ENCODE measurements at places on chromosomes 5 and 9. TPM values are rescaled to one million over a fixed set of nuclear protein-coding genes. Genes with fewer than 3 reads are reported as not detected.

GRCh38 chr9:16445141-16445920 is 425.1 kb downstream of the BNC2 start:
- H3K4me3 ChIP-seq: no peak overlapping the region
- DNase-seq: no peak
- no peaks in the 10 kb centered on the region for H3K4me1 ChIP-seq
- peaks cover 2% of the 10 kb centered on the region for H3K27me3 ChIP-seq

DNA sequence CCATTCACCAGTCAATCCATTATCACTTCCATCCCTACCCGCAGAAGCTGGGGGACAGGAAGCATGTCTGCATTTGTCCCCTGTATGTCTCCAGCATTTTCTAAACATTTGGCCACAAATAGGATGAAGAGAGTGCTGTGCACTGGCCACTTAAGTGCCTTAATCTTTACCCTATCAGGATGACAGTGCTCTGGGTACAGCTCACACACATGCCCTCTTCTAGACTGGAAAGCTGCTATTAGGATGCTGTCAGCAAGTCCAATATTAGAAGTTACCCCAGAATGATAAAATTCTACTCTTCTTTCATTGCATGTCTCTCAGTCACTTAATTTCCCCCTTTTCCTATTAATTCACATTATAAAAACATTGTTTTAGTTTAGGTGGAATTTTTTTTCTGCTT is 168.4 kb downstream of the RASEF start:
- H3K4me3 ChIP-seq: no peak overlapping the region
- H3K36me3 ChIP-seq: no peaks in the 10 kb centered on the region
- no peak overlapping the region for H3K27ac ChIP-seq
- no peak for DNase-seq
- no peaks in the 10 kb centered on the region for H3K4me1 ChIP-seq

- H3K27ac ChIP-seq: no peak overlapping the region
Measured at GRCh38 chr5:134997015-134997414, 29.3 kb downstream of the CATSPER3 start.

GRCh38 chr5:165630261-165630778 is 2124.9 kb downstream of the MAT2B start:
- no peak overlapping the region for H3K27ac ChIP-seq
- peaks cover 8% of the 10 kb centered on the region for H3K4me1 ChIP-seq
- H3K36me3 ChIP-seq: no peaks in the 10 kb centered on the region
- H3K27me3 ChIP-seq: no peaks in the 10 kb centered on the region
- no peak overlapping the region for H3K4me3 ChIP-seq

- H3K4me1 ChIP-seq: peaks cover 23% of the 10 kb centered on the region
- peaks cover 5% of the 10 kb centered on the region for H3K27me3 ChIP-seq
- no peak overlapping the region for H3K4me3 ChIP-seq
- no peak for DNase-seq
- H3K36me3 ChIP-seq: peaks cover 4% of the 10 kb centered on the region
Measured at GRCh38 chr5:153983885-153984284, 54.8 kb downstream of the FAM114A2 start.

GRCh38 chr5:174608631-174609097 is 115.7 kb upstream of the MSX2 start:
- no peaks in the 10 kb centered on the region for H3K27me3 ChIP-seq
- no peak for DNase-seq
- H3K4me1 ChIP-seq: no peaks in the 10 kb centered on the region
- no peak overlapping the region for H3K4me3 ChIP-seq
- H3K27ac ChIP-seq: no peak overlapping the region

GRCh38 chr5:124751031-124751430 is 4.6 kb upstream of the ZNF608 start:
- no peaks in the 10 kb centered on the region for H3K36me3 ChIP-seq
- peaks cover 31% of the 10 kb centered on the region for H3K4me1 ChIP-seq
- H3K4me3 ChIP-seq: peak overlapping the region; percentile 34
- peak overlapping the region; percentile 50 for H3K27ac ChIP-seq
- DNase-seq: no peak

GRCh38 chr5:175887463-175887862 is 16.1 kb downstream of the CPLX2 start:
- DNase-seq: no peak
- peaks cover 8% of the 10 kb centered on the region for H3K27me3 ChIP-seq
- H3K27ac ChIP-seq: no peak overlapping the region

- no peak for DNase-seq
- no peak overlapping the region for H3K4me3 ChIP-seq
- H3K36me3 ChIP-seq: no peaks in the 10 kb centered on the region
- no peaks in the 10 kb centered on the region for H3K27me3 ChIP-seq
- peaks cover 7% of the 10 kb centered on the region for H3K4me1 ChIP-seq
- H3K27ac ChIP-seq: no peak overlapping the region
Measured at GRCh38 chr5:38827525-38827924, 18.3 kb upstream of the OSMR start.

- no peaks in the 10 kb centered on the region for H3K27me3 ChIP-seq
- H3K4me1 ChIP-seq: peaks cover 40% of the 10 kb centered on the region
- peaks cover 3% of the 10 kb centered on the region for H3K36me3 ChIP-seq
- no peak for DNase-seq
Measured at GRCh38 chr9:36389590-36389989, 10.5 kb downstream of the RNF38 start.

- no peak for DNase-seq
- peaks cover 21% of the 10 kb centered on the region for H3K4me1 ChIP-seq
- no peak overlapping the region for H3K27ac ChIP-seq
Measured at GRCh38 chr5:78600687-78601414, 47.7 kb downstream of the LHFPL2 start.

DNA sequence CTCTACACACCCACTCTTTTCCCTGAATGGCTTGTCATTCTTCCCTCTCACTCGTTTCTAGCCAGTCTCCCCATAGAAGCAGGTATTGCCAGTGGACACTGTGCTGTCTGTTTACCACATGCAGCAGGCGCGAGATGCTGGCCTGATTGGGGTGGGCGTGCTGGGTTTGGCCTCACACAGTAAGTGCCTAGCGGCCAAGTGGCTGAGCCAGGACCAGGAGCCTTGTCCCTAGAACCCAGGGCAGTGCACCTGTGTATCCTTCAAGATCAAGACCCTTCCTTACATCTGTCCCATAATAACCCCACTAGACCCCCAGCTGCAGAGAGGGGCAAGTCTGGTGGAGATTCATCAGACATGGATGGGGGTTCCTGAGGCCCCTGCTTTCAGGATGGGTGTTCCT is 112.8 kb upstream of the IRX4 start:
- no peak for DNase-seq
- no peaks in the 10 kb centered on the region for H3K4me1 ChIP-seq
- H3K4me3 ChIP-seq: no peak overlapping the region
- peaks cover 4% of the 10 kb centered on the region for H3K36me3 ChIP-seq
- peaks cover 1% of the 10 kb centered on the region for H3K27me3 ChIP-seq

DNA sequence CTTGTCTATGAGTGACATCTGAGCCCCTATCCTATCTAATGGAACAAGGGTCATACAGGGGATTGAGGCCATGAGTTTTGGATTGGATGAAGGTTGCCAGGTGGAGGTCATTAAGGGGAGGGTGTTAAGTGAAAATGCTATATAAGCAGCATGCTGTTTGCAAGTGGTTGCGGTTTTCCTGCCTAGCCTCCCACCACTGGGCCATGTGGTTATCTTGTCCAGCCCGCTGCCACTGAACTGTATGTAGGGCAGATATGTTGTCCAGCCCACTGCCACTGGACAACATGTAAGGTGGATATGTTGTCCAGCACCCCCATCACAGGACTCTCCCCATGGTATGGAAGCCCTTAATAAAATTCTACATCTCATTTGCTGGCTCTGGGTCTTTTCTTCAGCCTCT is 200.0 kb downstream of the FGF10 start:
- H3K4me1 ChIP-seq: no peaks in the 10 kb centered on the region
- H3K4me3 ChIP-seq: no peak overlapping the region
- H3K27me3 ChIP-seq: peaks cover 2% of the 10 kb centered on the region
- no peak overlapping the region for H3K27ac ChIP-seq

- H3K4me3 ChIP-seq: no peak overlapping the region
- H3K4me1 ChIP-seq: peaks cover 40% of the 10 kb centered on the region
Measured at GRCh38 chr9:128554155-128554862, 1.9 kb downstream of the SPTAN1 start.

GRCh38 chr5:36688722-36689121 is 82.3 kb downstream of the SLC1A3 start:
- DNase-seq: peak; percentile 27
- H3K27ac ChIP-seq: no peak overlapping the region
- H3K4me3 ChIP-seq: no peak overlapping the region
- peaks cover 3% of the 10 kb centered on the region for H3K4me1 ChIP-seq
- H3K27me3 ChIP-seq: peaks cover 2% of the 10 kb centered on the region

DNA sequence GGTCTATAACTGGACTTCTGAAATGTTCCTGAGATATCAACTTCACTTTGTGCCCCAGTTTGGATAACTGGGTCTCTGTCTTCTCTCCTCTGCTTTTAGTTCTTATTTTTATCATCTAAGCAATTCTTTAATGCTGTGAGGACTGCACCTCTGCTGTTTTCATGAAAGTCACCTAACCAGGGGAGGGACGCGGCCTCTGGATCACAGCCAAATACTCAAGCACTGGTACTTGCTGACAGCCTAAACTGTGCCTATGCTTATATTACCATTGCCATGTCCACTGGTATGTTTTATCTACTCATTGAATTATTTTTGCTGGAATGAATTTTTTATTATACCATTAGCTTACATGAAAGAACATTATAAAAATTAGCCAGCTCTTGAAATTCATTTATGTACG is 674.0 kb downstream of the DMRTA1 start:
- H3K4me1 ChIP-seq: no peaks in the 10 kb centered on the region
- no peak for DNase-seq
- no peak overlapping the region for H3K27ac ChIP-seq
- H3K4me3 ChIP-seq: no peak overlapping the region
- no peaks in the 10 kb centered on the region for H3K36me3 ChIP-seq

DNA sequence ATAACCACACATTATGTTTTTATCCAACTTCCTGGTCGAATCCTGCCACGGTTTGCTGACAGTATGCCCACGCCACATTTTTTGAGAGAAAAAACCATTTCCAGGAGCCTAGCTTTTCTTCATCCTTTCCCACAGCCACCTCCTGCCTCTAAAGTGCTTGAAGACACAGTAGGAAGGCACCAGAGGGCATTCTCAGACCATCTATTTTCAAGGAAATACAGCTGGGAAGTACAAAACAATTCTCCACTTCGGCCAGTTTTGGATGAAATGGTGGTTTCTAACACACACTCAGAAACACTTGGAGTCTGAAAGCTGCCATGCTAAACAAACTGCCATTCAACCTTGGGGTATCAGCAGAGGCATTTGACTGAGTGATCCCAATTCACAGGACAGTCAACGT is 86.3 kb upstream of the RPS23 start:
- peaks cover 6% of the 10 kb centered on the region for H3K4me1 ChIP-seq
- H3K4me3 ChIP-seq: no peak overlapping the region
- H3K27me3 ChIP-seq: no peaks in the 10 kb centered on the region
- H3K36me3 ChIP-seq: no peaks in the 10 kb centered on the region
- peak; percentile 28 for DNase-seq
- H3K27ac ChIP-seq: no peak overlapping the region

DNA sequence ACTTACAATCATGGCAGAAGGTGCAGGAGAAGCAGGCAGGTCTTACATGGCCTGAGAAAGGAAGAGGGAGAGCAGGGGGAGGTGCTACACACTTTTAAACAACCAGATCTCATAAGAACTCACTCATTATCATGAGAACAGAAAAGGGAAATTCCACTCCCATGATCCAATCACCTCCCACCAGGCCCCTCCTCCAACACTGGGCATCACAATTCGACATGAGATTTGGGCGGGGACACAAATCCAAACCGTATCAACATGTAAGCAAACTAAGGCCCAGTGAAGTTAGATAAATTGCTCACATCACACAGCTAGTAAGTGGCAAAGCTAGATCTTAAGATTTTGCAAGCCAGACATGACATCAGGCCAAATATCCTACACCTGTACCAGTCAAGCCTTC is 48.3 kb upstream of the RIC1 start:
- no peak for DNase-seq
- peaks cover 3% of the 10 kb centered on the region for H3K36me3 ChIP-seq
- no peak overlapping the region for H3K4me3 ChIP-seq
- peaks cover 12% of the 10 kb centered on the region for H3K4me1 ChIP-seq
- no peaks in the 10 kb centered on the region for H3K27me3 ChIP-seq

DNA sequence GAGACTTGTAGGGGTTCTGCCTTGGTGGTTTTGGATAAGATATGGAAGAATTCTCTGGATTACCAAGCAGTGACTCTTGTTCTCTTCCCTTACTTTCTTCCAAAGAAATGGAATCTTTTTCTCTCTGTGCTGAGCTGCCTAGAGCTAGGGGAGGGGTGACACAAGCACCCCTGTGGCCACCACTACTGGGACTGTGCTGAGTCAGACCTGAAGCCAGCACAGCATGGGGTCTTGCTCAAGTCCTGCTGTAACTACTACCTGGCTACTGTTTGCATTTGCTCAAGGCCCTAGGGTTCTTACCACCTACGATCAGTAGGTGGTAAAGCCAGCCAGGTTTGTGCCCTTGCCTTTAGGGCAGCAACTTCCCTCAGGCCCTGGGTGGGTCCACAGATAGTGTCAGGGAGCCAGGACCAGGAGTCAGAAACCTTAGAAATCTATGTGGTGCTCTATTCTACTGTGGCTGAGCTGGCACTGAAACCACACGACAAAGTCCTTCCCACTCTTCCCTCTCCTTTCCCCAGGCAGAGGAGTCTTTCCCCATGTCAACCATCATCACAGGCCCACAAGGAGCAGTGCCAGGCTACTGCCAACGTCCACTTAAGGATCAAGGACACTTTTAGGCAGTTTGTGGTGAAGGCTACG is 53.8 kb downstream of the SREK1 start:
- no peak overlapping the region for H3K4me3 ChIP-seq
- no peaks in the 10 kb centered on the region for H3K4me1 ChIP-seq
- DNase-seq: no peak
- H3K27ac ChIP-seq: no peak overlapping the region
- no peaks in the 10 kb centered on the region for H3K36me3 ChIP-seq

DNA sequence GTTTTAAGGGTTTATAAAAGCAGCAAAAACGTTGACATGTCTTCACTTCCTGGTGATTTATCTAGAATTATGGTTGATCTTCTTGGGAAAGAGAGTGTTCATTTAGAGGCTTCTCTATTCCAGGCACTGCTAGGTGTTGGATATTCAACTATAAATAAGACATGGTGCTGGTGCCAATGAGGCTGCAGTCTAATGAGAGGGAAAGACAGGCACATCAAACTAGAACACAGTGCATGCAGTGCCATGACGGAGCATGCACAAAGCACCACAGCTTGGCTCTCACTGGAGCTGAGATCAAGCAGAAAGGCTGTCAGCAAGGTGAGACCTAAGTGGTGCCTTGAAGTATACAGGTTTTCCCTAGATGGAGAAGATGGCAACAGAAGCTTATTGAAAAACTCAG is 126.5 kb downstream of the RMI1 start:
- H3K4me1 ChIP-seq: peaks cover 2% of the 10 kb centered on the region
- no peaks in the 10 kb centered on the region for H3K27me3 ChIP-seq
- H3K4me3 ChIP-seq: no peak overlapping the region
- H3K36me3 ChIP-seq: no peaks in the 10 kb centered on the region
- no peak for DNase-seq

OGN gene
- total RNA-seq: not detected

SLC46A2 gene
- total RNA-seq: not detected

AGXT2 gene
- total RNA-seq: not detected

SLC6A7 gene
- total RNA-seq: not detected

KIAA0825 gene
- 2.0 TPM for total RNA-seq

LECT2 gene
- not detected for total RNA-seq

All from endothelial cell (in vitro differentiated cells).